OCI-M1 (cell line): ENCODE measurements at places on chromosomes 4 and X.
A peak's percentile ranks its signal among the peaks of the same experiment; 100 is the strongest.

- DNase-seq = peak; percentile 72
Observed at GRCh38 chrX:38985375-38985774, 184.1 kb downstream of the MID1IP1 start.

DNA sequence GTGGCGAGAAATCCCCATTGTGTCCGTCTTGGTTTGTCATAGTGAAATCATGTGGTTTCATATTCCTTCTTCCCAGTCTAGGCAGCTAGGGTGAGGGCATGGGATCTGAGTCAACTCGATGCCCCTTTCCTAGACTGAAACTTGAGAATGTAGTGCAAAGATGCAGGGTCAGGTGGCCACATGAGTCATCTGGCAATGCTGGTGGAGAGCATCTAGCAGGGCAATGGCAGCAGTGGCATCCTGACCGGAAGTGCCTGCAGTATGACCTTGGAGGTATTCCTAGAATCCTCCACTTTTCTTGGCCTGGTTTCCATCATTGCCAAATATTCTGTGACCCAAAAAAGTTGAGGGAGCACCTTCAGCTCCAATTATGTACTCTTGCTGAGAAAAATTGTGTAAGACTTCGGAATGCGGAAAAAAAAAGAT lies 39.1 kb upstream of the TMEM184C start:
- DNase-seq = no peak

DNA sequence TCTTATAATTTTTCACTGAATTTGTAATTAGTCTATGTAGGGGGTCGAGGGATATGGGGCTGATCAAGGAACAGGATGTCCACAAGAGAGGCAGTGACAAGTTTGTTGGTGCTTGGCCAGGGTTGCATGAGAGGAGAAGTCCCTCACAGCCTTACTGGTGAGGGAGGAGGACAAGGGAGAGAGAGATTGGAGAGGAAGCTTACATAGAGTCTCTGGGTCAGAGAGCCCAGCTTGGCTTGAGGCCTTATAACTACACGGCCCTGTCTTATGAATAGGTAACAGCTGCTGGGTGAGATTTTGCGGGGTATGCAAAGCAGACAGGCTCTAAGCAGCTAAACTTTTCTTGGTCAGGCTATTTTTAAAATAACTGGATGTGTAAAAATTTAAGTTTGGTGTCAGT lies 37.9 kb upstream of the OTUD4 start:
- no peak for DNase-seq

DNA sequence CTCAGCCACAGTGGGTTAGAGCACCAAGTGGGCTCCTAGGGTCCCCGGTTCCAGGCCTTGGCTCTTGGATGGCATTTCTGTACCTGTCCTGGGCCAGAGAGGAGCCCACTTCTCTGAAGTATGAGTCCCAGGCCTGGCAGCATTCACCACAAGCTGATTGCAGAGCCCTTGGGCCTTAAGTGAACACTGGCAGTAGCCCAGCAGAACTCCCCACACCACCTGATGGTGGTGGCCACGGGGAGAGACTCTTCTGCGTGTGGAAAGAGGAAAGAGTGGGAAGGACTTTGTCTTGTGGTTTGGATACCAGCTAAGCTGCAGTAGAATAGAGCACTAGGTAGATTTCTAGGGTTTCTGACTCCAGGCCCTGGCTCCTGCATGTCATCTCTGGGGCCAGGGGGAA lies 104.8 kb downstream of the DLG3 start:
- no peak for DNase-seq

DNA sequence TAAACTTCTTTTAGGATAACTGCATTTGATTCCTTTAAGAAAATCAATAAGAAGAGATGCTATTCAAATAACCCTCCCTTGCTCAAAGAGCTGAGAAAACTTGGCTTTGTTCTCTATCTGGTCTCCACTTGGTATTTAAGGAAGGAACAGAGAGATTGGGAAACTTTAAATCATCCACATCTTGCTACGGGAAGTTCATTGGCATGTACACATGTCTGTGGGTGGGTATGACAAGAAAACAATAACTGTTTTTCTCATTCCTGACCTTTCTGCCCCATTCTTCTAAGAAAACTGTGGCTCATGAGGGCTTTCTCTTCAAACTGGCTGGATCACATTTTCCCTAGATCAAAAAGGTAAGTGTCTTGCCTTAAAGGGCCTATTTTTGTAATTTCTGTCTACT lies 6.0 kb downstream of the SEL1L3 start:
- no peak for DNase-seq

- peak; percentile 65 for DNase-seq
Observed at GRCh38 chr4:87423317-87424098, 1.1 kb downstream of the NUDT9 start.

DNA sequence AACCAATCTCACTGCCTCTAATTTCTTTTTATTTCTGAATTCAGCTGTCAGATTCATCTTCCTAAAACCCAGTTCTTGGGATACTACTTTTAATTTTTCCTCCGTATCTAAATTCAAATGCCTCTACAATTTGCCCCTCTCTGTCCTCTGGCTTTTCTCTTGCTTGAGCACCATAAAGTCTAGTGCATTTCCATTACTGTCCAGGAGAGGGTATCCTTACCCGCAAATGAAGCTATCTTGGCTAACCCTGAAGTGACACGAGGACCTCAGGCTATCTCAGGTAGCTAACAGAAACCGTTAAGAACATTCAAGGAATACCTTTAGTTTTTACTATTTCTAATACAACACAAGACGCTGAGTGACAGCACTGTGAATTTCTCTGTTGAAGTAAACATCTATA lies 49.4 kb upstream of the PRR32 start:
- peak; percentile 49 for DNase-seq

GRCh38 chrX:47862680-47863079 lies 26.0 kb downstream of the ZNF81 start:
- DNase-seq = no peak

DNA sequence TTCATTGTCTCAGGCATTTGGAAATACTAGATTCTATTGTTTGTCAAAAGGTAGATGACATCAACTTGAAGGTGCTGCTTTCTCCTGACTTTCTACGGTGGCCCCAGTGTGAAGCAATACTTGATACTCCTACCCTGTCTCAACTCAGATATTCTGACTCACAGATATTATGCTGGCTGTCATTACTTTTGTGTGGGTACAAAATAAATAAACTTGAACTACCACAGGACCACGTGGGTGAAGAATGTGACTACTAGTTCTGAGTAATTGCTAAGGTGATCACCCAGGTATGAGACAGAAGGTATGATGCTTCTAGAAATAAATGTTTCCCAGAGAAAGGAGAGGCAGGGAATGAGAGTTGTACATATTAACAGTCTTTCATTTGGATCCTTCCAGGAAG lies 275.3 kb upstream of the SPOCK3 start:
- no peak for DNase-seq

- DNase-seq = peak; percentile 50
Observed at GRCh38 chrX:71870208-71871098, 40.2 kb upstream of the NHSL2 start.

DNA sequence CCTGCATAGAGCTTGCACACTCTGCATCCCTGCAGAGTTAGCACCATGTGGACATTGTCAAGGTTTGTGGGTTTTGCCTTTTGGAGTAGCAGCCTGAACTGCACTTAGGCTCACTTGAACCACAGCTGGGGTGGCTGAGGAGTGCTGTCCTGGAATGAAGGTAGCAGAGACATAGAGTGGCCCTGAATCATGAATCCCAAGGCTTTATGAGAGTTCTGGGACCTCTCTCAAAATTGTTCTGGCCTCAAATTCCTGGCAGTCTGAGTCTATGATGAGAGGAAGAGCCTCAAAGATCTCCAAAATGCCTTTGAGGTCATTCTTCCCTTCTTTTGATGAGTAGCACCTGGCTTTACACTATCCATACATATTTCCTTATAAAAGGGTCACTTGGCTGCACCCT lies 37.1 kb upstream of the ADH1C start:
- DNase-seq = no peak

- no peak for DNase-seq
Observed at GRCh38 chr4:110878956-110879355, 256.1 kb upstream of the PITX2 start.

GRCh38 chrX:69493766-69494165 lies 10.4 kb upstream of the NALF2 start:
- no peak for DNase-seq

- DNase-seq = no peak
Observed at GRCh38 chr4:10569491-10569890, 112.3 kb upstream of the ZNF518B start.

- peak; percentile 25 for DNase-seq
Observed at GRCh38 chr4:183674153-183674552, 15.1 kb downstream of the TRAPPC11 start.

DNA sequence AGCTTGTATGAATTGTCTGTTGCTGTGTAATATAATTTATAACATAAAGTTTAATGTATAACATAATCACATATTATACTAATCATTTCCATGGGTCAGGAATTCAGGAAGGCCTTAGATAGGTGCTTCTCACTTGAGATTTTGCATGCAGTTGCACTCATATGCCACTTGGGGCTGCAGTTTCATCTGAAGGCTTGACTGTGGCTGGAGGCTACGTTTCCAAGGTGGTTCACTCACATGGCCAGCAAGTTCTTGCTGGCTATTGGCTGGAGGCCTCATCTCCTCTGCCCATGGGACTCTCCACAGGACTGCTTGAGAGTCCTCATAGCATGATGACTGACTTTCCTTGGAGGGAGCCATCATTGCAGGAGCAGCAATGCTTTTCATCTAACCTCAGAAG lies 53.4 kb upstream of the STX18 start:
- peak; percentile 13 for DNase-seq

GRCh38 chr4:170723171-170723570 lies 633.4 kb upstream of the AADAT start:
- DNase-seq = no peak

GRCh38 chr4:154604696-154605200 lies 7.7 kb downstream of the FGG start:
- no peak for DNase-seq

- no peak for DNase-seq
Observed at GRCh38 chr4:86272669-86273068, 87.2 kb downstream of the MAPK10 start.

GRCh38 chr4:127450276-127450675 lies 182.5 kb upstream of the INTU start:
- no peak for DNase-seq

DNA sequence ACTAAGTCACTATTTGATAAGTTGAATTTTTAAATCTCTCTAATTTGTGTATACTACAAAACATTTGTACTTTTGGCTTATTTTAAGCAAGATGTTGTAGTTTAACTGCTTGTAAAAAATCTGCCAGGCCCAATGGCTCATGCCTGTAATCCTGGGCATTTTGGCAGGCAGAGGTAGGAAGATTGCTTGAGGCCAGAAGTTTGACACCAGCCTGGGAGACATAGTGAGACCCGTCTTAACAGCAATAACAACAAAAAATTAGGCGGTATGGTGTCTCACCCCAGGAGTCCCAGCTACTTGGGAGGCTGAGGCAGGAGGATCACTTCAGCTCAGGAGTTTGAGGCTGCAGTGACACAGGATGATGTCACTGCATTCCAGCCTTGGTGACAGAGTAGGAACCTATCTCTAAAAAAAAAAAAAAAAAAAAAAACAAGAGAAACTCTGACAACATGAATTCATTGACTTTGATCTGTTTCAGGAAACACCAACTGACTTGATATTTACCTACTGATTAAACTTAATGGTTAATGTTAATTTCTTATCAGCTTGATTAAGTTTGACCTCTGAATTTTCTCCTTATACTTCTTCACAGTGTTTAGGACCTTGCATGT lies 8.9 kb downstream of the FHIP1A start:
- no peak for DNase-seq

DNA sequence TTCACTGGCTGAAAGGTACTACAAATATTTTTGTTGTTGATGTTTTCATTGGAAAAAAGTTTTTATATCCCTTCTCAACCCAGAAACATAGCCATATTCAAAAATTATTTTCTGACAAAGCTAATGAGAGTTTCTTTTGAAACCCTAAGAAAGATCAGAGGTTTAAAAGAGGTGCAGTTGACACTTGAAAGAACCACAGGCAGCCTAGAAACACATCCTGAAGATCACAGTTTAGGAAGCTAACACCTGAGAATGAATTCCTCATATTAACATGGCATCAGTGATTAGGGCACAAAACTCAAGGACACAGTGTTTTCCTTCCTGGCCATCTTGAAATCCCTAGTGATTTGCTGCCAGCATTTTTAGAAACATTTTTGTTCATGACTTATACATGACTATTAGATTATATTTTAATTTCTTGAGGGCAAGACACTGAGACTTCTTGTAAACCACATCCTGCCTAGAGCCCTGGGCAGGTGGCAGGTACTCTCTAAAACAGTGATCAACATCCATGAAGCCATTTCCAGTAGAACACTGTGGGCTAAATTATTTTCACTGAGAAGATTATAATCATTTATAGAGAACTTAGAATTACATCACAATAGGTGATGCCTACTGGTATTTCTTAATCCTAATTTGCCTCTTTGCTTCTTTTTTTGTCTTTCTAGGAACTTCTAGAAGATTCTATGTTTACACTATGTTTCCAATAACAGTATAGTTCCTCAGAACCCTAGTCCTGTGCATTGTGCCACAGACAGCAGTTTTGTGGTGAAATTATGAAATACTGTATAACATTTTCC lies 80.0 kb downstream of the ARSJ start:
- DNase-seq = no peak
